ENCODE measurements at places on chromosomes 4 and X.

DNA sequence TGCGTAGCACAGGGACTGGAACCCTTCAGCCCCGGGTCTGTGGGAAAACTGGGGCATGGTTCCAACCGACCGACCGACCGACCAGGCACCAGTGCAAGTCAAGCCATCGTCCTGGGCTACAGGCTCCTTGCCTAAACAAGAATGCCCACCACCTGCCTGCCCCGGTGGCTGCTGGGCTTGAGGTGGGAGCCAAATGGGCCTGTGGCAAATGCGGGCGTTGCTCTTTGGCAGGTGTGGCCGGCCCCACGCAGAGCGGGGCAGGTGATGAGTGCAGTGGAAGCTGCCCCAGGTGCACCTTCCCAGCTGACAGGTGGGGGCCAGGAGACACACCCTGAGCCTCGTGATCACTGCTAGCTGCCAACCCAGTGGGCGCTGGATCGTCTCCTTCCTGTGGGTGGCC, 77.9 kb downstream of the MTMR1 start:
- DNase-seq: no peak

DNA sequence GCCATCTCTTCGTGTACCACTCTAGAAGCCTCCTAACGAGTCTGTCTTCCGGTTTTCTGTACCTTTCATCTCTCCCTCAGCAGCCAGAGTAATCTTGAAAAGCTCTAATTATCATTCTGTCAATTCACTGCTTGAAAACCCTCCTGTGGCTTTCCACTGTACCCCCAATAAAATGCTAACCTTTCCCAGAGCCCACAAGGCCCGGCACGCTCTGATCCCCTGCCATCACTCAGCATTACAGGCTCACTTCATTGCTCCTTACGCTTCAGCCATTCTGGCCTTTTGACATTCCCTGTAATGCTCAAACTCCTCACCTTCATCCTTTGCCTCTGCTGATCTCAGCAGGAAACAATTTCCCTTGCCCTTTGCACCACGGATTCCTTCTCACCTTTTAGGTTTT, 112.9 kb downstream of the ARHGAP10 start:
- no peak for DNase-seq

GRCh38 chr4:16794816-16795445, 103.5 kb downstream of the LDB2 start:
- DNase-seq: peak; percentile 64

DNA sequence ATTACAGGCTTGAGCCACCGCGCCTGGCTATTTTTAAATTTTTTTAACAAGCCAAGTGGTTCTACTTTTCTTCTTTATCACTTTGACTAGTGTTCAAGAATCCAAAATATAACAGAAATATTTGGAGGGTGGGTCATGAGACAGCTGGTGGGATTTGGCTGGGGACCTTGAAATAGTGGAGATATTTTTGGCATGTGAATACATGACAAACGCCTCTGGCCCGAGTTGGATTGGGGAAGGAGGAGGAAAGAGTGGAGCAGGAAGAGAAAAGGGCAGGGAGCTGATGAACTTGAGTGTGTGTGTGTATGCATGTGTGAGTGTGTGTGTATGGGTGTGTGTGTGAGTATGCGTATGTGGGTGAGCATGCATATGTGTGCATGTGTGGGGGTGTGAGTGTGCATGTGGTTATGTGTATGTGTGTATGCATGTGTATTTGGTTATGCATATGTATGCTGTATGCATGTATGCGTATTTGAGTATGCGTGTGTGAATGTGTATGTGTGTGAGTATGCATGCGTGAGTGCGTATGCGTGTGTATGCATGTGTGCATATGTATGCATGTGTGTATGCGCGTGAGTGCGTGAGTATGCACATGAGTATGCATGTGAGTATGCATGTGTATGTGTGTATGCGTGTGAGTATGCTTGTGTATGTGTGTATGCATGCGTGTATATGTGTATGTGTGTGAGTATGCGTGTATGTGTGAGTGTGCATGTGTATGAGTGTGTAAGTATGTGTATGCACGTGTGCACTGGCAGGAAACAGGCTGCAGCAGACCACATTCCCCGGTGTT, 49.6 kb downstream of the JADE1 start:
- peak; percentile 51 for DNase-seq

DNA sequence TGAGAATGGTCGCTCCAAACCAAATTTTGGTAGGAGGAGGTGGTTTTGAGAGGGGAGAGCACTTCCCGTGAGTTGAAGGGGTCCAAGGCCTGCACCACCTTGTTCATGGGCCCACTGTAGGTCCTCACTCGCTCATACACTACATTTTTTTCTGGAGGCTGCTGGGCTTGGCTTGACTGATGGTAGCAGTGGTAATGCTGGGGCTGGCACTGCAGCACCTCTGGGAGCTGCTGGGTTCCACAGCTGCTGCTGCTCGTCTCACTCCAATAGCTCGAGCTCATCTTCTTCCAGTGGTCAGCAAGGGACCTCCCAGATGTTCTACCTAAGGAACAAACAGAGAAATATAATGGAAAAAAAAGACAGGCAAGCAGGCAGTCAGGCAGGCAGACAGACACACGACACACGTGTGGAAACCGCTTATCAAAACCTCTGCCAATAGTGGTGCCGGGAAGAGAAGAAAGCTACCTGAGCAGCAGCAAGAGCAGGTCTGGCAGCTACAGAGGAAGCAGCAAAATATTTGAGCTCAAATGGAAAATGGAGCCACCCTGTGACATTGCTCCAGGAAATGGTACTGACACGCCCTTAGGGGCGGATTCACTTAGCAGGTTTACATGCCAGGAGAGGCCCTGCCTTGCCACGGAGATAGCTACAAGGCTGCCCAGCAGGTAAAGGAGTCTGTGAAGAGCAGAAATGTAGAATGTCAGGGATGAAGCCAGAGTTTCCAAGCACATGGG, at the start of gene POF1B:
Gene POF1B (minus strand): TSS at position 492 of the 734 bp plus-strand sequence. CDS start 211 bp downstream, at position 281.
- no peak for DNase-seq

- DNase-seq: no peak
Measured at GRCh38 chr4:153152501-153153338, 51.5 kb upstream of the TRIM2 start.
